Stimulated activated CD4-positive, alpha-beta T cell treated with anti-CD3 and anti-CD28 coated beads, Interleukin-15, amount 100 ng/mL, for 1 hour (primary cell): ENCODE measurements at places on chromosomes 7 and 10.

GRCh38 chr7:150855476-150856302, 3.4 kb downstream of the AOC1 start:
- no peak for DNase-seq

DNA sequence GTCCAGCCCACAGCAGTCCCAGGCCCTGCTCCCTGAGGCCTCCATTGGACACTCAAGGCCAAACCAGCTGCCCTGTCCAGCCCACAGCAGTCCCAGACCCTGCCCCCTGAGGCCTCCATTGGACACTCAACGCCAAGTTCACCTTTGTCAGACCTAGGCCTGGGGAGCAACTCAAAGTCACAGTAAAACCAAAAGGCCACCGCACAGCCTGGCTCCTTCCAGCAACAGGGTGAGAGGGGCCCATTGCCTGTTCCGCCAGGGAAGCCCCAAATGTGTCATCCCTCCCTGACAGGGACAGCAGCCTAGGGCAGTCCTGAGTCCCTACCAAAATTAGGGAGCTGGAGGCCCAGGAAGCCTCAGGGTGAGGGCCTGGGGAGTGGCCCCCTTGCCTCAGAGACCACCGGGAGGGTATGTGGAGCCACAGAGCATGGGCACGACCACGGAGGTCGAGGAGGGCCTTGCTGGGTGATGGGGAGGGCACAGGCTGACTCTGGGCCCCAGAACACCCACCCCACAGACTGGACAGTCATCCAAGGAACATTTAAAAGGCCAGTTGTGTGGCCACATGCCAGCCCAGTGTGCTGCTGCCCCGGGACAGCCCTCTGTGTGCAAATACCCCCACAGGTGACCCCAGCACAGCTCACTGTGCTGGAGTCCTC, 66.5 kb upstream of the PPP2R2D start:
- no peak for DNase-seq

DNA sequence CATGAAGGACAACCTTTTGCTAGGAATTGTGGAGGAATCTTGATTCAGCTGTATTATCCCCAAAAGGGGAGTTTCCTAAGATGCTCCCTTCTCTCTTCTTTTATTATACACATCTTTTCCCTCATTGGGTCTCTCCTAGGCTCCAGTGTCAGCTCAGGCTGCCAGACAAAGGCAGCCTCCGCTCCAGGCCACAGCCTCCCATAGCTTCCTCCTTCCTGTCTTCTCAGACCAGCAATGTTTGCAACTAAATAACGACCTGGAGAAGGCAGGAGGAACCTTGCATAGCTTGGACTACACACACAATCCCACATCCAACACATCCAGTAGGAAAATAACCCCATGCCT, 12.3 kb downstream of the SFXN3 start:
- DNase-seq, result no peak

DNA sequence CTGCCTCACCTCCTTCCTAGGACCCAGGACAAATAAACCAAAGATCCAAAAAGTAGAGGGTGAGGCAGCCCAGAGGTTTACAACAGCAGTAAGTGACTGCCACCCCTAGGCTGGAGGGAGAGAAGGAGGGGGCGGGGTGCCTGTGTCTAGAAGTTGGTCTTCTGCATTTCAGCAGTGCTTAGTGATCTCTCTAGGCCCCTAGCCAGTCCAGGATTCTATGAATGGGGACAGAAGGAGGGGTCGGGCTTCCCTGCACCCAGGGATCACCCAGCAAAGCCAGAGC, 62.8 kb upstream of the KDM7A start:
- DNase-seq, result no peak

GRCh38 chr10:13984647-13985155, 346.0 kb downstream of the FRMD4A start:
- DNase-seq, result no peak

DNA sequence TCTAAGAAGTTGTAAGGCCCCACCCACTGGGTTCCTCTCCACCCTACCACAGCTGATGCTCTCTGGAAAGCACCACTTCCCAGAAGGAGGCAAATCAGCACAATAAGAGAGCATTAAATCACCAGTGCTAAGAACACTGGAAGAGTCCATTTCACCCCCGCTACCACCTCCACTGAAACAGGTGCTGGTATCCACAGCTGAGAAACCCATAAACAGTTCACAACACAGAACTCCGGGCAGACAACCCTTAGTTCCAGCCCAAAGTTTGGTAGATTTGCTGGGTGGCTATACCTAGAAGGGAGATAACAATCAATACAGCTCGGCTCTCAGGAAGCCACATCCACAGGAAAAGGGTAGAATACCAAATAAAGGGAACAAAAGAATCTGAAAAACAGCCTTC, 34.1 kb downstream of the ZNF680 start:
- no peak for DNase-seq

- DNase-seq, result no peak
Measured at GRCh38 chr7:31761646-31762045, 74.6 kb downstream of the PPP1R17 start.

GRCh38 chr7:50088463-50089129, 4.5 kb downstream of the ZPBP start:
- DNase-seq, result no peak

DNA sequence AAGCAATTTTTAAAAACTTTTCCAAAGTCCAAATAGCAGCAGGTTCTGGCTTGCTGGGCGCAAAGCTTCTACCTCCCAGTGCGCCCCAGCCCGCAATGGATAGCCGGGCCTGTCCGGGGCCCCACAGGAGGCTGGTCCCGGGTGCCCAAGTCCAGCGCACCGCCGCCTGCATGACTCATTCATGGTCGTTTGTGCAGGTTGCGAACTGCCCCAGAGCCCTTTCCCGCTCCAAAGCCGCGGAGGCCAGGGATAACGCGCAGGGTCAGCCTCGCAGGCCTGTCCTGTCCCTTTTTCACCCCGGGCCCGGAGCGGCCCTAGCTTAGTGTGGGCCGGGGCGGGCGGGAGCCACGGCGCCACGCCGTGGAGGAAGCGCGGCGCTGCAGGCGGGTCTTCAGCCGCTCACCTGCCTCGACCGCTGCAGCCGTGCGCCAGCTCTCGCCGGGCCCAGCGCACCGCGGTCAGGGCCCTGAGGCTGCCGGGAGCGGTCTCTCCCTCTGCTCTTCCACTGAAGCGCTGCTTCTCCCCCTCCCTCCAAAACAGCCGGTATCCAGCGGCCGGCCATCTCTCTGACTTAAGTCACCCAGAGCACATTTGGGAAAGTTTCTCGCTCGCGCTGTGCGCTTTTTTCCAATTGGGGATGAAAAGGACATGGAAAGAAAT, 1.7 kb upstream of the EGR2 start:
- DNase-seq, result peak; percentile 44

DNA sequence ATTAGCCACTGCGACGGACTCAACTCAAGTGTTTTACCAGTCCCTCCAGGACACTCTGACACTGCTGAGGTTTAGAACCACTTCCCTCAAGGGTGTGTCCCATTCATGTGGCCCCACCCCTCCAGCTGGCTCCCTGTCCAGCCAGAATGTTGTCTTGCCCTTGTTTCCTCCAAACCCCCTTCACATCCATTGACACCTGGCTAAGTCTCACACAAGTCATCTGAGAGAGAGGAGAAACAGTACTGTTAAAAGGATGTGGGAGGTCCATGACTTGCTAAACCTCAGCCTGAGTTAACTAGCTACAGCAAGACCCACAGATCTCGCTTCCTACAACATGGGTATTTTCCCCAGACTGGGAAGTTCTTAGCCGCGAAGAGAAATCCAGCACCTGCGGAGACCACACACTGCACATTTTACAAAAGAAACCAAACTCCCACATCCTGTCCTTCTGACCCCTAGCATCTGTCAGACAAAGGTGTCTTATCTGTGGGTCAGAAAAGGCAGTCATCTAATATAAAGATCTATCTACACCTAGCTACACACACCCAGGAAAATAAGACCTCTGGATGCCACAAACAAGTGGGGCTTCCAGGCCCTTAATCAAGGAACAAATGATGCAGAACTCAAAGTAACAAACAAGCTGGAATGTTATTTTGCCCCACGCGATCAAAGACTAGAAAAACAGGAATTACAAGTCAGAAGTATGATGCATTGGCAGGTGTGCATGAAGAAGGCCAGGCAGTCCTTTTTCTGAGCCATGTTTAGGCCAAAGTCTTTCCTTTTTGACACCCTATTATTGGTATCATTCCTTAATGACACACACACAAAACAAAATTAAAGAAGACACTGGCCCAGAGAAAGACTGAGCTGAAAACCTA, 13.9 kb downstream of the OSBPL3 start:
- no peak for DNase-seq

- no peak for DNase-seq
Measured at GRCh38 chr10:93762979-93763391, 5.2 kb downstream of the LGI1 start.

GRCh38 chr10:49277973-49278372, 21.0 kb upstream of the C10orf71 start:
- DNase-seq, result no peak

DNA sequence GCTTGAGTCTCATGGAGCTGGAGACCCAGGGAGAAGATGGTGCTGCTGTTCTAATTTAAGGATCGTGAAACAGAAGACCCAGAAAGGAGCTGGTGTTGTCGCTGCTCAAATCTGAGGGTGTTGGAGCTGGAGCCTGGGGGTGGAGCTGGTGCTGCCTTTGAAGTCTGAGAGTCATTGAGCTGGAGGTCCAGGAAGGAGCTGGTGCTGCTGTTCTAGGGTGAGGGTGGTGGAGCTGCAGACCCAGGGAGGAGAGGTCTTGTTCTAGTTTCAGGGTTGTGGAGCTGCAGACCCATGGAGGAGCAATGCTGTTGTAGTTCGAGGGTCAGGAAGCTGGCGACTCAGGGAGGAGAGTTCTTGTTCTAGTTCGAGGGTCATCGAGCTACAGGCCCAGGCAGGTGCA, 84.1 kb upstream of the ZNF479 start:
- no peak for DNase-seq

GRCh38 chr10:77970869-77971803, 44.6 kb upstream of the DLG5 start:
- no peak for DNase-seq

GRCh38 chr10:123227706-123228105, 73.5 kb downstream of the BUB3 start:
- DNase-seq, result no peak

GRCh38 chr7:30846378-30846777, 65.3 kb upstream of the AQP1 start:
- DNase-seq, result no peak

- no peak for DNase-seq
Measured at GRCh38 chr10:1216574-1217236, 160.5 kb downstream of the WDR37 start.

DNA sequence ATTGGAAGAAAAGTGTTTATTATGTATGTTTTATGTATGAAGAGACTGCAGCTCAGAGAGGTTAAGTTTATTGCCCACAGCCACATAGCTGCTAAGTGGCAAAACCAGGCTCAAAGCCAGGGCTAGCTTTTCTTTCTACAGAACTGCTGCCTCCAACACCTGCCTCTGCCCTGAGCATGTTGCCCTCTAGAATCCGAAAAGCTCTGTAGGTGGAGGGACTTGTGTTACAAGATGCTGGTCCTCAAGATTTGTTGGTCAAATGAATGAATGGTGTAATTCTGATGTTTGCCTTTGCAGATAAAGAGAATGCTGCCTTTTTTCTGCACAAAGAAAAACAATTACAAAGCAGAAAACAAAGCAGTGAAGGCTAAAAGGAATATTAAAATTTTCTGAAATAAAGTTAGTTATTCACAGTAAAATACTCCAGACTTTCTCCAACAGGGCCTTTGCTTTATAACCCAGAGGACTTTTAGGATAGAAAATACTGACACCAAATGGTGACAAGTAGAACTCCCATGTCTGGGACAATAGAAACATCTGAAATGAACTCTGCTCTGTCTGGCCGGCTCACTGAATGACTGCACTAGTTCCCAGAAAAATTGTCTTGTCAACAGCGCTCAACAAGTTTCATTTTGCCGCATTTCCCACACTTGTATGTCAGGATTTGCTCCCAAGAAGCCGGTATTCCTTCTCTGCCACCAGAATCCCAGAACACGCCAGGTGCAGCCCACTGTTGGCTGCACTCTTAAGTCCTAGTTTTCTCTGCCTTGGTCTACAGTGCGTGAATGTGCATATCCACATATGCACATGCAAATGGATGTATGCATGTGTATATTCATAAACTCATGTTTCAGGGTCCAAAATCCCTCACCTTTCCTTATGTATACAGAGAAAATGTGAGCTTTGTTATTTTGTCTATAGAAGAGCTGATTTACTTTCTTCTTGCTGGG, 11.0 kb upstream of the DNTT start:
- no peak for DNase-seq

DNA sequence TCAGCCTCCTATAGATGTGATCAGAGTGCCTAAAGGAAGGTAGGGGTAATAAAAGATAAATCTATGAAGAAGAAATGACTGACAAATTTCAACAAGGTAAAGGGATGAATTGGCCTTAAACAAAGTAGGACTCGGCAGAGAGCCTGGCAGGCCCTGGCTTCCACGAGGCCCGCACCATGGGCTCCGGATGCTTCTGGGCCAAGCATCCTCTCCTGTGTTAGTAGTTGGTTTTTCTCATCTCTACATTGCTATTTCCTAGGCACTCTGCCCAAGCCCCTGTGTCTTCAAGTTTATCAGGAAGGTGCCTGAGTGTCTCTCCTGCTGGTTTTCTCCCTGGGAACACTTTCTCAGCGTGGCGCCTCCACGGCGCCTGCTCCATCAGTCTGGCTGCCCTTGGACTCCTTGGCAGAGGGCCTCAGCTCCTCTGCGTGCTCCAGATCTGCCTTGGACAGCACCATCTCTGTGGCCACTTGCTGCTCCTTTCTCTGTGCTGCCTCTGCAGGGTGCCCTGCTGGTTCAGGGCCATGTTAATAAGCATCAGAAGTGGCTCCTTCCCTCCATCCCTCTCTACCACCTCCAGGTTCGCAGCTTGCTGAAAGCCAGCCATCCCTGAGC, 413.3 kb upstream of the DPP6 start:
- DNase-seq, result no peak

DNA sequence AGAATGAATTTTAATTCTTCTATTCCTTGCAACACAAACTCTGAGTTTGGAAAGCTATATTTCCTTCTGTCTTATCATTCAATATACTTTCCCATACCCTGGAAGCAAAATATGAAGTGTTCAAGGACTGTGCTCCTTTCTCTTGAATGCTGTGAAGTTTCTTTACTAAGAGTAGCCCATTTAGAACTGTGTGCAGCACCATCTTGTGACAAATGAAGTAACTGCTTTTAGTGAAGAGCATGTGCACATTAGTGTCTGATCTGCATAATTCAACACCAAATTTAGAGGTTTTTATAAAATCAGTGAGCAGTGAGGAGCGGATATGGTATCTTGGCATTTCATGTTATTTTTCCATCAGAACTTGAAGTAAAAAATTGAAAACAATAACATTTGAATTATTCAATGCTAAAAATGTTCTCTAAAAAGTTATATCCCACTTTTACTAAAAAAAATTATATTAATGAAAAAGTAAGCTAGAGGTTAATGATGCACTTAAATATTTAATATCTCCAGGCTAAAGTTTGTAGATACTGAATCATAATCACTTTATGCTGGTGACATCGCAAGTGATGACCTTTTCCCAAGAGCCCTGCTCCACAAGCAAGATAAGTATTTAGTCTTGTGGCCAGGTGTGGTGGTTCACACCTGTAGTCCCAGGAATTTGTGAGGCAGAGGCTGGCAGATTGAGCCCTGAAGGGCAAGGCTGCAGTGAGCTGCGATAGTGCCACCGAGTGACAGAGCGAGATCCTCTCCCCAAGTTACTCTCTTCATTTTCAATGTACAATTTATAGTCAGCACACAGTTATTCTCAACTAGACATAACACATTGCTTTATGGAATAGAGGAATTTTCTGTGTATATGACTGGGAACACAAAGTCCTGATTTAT, 108.8 kb upstream of the PCLO start:
- no peak for DNase-seq
